ENCODE measurements at places on chromosomes 4 and X.

DNA sequence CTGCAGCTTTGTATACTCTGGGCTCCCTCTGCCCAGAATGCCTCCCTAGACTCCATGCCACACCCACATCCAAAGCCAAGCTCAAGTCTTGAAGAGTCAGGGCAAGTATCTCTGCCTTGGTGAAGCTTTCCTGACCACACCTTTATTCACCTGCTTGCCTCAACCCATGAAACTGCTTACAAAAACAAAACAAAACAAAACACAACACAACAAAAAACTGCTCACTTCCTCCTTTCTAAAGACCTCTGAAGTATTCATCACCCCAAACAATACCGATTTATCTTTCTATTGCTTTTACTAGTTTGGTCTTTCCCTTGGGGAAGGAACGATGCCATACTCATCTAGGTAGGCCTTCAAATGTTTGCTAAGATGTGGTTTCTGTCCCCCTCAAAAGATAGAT, 45.0 kb downstream of the TMEM165 start:
- DNase-seq, result no peak

DNA sequence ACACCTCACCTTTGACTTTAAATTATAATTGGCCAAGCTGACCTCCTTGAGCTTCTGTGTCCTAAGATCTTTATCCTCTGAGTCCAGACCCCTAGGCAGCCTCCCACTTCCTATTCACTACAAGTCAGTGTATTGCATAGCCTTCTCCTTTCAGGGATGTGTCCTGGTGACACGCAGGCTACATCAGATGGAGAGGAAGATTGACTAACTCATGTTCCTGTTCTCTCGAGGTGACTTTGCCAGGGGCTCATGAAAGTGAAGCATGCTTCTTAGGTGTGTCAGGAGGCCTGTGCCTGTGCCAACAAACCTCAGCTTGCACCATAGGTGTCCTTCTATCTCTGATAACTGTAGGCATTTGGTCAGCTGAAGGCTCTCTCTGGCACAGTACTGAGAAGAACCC, 195.7 kb upstream of the HS3ST1 start:
- DNase-seq, result no peak

DNA sequence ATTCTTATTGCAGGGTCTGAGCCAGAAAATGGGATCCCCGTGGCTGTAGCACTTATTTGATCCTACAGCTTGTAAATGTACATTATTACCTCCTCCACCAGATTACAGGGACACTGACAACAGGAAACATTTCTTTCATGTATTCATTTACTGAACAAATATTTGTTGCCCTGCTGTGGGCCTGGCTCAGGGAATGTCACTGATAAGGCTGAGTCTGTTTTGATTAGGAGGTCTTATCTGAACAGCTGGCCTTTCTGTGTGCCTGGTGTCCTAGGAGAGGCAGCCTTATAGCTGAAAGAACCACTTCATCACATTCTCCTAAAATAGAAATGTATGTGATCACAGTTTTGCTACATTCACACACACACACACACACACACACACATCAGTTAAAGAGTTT, 45.5 kb upstream of the PROM1 start:
- peak; percentile 38 for DNase-seq

GRCh38 chr4:8251110-8251883, 18.3 kb upstream of the HTRA3 start:
- DNase-seq, result no peak

DNA sequence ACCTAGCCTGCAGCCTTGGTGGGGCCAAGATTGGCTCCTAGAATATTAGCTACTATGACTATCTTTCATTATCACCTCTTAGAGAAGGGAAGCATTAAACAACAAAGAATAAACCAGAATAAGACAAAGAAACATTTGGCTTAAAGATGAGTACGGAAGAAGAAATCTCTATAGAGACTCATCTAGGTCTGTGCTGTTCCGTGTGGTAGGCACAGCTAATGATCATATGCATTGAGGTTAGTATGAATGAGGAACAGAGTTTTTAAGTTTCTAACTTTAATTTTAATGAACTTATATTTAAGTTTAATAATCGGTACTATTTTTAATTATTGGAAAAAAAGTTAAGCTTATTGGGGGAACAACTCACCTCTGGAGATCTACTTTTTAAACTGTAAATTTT, 24.6 kb downstream of the ARHGAP24 start:
- DNase-seq, result no peak

GRCh38 chr4:75820676-75821075, 81.6 kb downstream of the PPEF2 start:
- no peak for DNase-seq

DNA sequence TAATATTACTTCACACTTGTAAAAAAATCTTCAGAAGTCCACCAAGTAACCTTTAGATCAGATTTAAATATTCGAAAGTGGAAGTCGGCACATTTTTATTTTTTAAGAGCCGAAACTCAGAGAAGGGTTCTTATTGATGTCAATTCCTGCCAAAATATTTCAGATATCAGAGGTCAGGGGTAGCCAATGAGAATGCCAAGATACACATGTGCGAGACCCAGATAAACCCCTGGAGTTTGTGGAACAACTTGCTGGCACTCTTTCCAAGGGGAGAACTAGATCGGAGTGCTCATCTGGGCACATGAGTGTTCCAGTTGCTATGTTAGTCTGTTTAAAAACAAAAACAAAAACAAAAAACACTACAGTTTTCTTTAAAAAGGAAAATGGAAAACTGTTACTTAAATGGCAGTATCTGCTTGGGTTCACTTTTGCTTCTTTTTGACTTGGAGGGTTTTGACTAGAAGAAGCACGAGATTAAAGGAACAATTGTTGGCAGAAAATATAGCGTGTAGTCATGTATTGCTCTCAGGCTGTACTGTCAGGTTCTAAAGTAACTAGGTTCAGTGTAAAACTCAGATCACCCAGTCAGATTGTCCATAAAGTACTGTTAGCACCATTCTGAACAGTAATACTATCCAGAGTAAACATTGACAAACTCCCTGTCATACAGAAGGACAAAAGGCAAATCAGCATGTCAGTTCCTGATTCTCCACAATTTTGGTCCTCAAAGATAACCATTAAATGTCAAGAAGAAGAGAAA, 188.0 kb upstream of the PACRGL start:
- peak; percentile 56 for DNase-seq

- DNase-seq, result no peak
Measured at GRCh38 chrX:39017716-39018115, 216.5 kb downstream of the MID1IP1 start.

DNA sequence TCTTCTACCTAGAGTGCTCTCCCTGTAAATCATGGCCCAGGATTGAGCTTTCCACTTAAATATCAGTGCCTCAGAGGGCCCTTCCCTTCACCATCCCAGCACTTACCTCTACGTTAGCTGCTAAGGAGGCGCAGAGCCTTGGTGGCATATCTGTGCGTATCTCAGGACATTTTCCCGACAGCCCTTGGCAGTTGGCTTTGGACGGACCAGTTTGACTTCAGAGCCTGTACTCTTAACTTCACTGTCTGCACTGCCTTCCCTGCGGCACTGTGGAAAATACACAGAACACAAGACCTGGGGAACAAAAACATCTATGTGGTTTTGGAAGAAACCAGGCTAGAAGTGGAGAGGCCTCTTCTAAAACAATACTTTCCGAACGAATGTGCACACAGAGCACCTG, 2.4 kb downstream of the TADA2B start:
- DNase-seq, result no peak

GRCh38 chr4:189305500-189305899, 635.2 kb upstream of the FRG1 start:
- DNase-seq, result peak; percentile 16

GRCh38 chrX:135707880-135708279, 5.6 kb upstream of the CT45A1 start:
- DNase-seq, result peak; percentile 46

- DNase-seq, result no peak
Measured at GRCh38 chr4:146124023-146124680, 51.4 kb upstream of the LSM6 start.

- DNase-seq, result no peak
Measured at GRCh38 chrX:129808829-129809796, 29.4 kb downstream of the SASH3 start.

GRCh38 chrX:129636175-129636681, 18.5 kb downstream of the APLN start:
- no peak for DNase-seq

DNA sequence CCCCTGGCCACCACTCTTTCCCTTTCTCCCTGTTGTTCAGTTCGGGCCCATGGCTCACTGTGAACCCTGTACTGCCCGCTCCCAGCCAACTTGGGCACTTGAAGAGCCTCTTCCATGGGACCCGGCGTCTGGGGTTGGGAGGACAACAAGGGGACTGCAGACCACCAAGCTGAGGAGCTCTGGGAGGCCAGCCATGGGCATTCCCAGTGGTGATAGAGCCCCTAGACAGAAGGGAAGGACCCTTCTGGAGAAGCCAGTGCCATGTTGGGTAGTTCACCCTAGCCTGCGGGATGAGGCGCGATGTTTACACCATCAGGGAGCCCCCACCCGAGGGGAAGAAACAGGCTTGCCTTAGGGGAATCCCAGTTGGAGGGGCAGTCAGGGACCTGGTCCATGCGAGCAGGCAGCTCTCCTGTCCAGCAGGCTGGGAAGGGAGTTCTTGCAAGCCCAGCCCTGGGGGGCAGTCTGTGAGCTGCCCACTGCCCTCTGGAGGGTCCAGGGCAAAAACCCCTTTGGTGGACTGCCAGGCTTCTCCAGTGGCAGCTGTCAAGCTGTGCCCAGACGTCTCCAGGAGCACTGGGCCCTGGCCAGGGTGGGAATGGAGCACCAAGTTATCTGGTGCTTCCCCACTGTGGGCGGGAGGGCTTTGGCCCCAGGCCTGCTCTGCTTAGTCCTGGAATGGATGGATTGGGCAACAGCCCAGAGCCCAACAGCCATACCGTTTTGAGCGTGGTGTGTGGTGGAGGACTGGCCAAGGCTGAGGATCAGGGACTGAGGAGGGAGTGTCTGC, 23.7 kb upstream of the UBA1 start:
- no peak for DNase-seq

- no peak for DNase-seq
Measured at GRCh38 chrX:39377773-39378172, 576.5 kb downstream of the MID1IP1 start.

DNA sequence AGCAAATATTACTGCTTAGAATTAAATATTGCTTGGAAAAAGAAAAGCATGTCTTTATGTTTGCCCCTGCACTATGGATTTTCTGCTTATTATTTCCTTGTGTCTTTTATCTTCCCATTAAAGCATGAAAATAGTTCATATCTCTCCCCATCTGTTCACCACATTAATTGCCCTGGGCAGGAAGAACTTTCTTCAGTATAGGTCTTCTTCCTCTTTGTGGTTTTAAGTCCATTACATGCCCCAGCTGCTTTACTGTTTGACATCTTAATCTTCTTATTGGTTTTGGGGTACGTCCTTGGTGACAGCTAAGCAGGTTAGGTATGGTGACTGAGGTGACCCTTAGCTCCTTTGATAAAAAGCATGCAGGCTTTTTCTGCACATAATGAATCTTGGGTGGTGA, 157.3 kb downstream of the AASDH start:
- DNase-seq, result no peak

- no peak for DNase-seq
Measured at GRCh38 chr4:37388681-37389365, 144.3 kb downstream of the NWD2 start.

DNA sequence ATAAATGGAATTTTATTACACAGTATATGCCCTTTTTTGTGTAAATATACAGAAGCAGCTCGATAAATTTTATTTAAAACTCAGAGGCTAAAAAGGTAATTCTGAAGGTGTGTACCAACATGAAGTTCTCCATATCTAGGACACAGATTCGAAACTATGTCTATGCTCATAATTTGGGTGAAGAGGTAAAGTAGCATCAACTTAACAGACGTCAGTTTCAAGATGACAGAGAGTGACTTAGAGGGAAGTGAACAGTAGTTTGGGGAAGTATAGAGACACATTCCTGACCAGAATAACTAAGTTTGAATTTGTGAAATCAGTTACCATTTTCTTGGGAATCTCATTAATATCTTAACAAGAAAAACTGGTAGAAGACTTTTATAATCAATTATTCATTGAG, 2493.3 kb downstream of the ARAP2 start:
- DNase-seq, result no peak

- no peak for DNase-seq
Measured at GRCh38 chr4:98101988-98102387, 41.3 kb downstream of the STPG2 start.

- DNase-seq, result no peak
Measured at GRCh38 chr4:7747062-7747385, 192.6 kb downstream of the AFAP1 start.

DNA sequence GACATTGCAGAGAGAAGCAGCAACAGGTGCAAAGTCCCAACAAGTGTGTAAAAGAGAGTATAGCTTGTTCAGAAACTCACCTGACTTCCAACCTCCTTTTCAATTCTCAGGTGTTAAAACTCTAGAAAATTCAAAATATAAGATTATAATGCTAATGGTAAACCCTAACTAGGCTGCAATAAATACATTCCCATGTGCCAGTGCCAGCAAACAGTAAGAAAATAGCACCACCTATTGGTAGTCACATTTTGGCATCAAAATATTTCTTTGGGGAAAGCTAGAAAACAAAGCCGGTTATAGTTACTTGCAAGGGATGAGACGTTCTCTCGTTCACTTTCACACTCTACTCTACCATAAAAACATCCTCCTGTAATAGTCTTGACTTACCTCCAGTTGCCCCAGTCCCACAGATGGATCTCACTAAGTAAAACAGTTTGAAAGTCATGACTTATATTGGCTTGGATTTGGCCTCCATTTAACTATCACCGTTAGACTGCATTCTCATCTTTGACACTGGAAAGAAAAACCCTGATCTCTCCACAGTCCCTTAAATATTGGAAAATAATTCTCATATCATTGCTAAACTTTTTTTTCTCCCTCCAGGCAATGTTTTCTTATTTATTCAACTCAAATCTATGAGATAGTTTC, 9.6 kb downstream of the BMP3 start:
- DNase-seq, result peak; percentile 7

GRCh38 chr4:101685126-101685525, 105.4 kb upstream of the BANK1 start:
- no peak for DNase-seq

DNA sequence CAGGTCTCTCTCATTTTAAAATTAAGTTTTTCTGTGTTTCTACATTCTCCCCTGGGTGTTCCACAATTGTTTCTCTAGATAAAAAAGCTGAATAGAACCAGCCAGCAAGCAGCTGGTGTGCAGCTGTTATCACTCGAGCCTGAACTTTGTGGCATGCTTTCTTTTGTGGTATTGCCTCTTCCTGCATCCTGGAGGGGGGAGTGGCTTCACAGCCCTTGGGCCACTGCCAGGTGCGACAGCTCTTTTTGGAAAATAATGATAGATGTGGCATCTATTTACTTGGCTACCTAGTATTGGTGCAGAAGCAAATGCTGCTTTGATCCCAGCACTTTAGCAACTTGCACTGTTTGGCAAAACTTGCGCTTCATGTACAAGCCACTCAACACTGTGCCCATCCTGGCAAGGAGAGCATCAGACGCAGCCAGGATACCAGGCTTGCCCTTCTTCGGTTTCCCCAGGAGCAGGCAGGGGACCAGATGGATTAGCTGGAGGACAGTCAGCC, 69.4 kb downstream of the HMGB2 start:
- peak; percentile 57 for DNase-seq

DNA sequence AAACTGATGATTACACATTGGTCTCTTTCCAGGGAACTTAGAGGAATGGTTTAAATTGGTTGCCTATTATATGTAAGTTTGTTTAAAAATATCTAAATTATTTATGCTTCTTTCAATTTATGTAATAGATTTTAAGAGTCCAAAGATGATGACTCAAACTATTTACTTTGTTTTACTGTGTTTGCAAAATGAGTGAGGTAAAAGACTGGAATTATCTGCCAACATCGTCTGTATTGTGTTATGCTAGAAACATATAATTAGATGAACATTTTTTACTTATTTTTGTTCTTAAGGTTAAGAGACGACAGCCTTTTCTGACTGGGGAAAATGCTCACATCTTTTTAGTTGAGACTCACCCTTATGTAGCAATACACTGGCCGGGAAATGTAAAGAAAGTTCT, 51.1 kb upstream of the SYTL5 start:
- DNase-seq, result no peak

Data from NCI-H774 (cell line).